ENCODE measurements at places on chromosomes 7 and 10.
A peak's percentile ranks its signal among the peaks of the same experiment; 100 is the strongest.

- peaks cover 62% of the 10 kb centered on the region for H3K27me3 ChIP-seq
- no peak for DNase-seq
- no peaks in the 10 kb centered on the region for H3K36me3 ChIP-seq
- no peak overlapping the region for H3K4me3 ChIP-seq
- H3K27ac ChIP-seq, result no peak overlapping the region
These were observed 1.6 kb downstream of the INHBA start for GRCh38 chr7:41701068-41701941.

DNA sequence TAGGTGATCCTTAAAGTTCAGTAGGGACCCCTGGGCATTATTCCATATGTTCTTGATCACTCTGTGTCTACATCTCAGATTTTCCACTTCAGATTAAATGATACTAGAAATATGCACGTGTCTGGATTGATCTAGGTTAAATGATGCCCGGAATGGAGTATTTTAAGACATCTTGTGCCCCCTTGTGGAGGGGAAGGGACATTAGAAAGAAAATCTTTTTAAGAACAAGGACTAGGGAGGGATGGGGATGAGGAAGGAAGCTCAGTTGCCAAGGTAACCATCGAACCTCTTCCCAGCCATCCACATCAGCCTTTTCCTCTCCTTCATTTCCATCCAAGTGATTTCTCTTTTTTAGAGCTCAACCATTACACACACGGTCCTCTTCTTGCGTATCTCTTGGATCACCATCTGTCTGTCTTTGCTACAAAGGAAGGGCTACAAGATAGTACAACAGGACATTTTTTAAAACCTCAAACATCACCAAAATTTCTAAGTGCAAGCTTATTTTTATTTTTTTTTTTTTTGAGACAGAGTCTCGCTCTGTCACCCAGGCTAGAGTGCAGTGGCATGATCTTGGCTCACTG lies 40.5 kb downstream of the PRSS2 start:
- H3K27ac ChIP-seq, result peak overlapping the region; percentile 79
- H3K4me1 ChIP-seq, result peaks cover 71% of the 10 kb centered on the region
- DNase-seq, result no peak
- H3K27me3 ChIP-seq, result peaks cover 3% of the 10 kb centered on the region
- H3K36me3 ChIP-seq, result peaks cover 4% of the 10 kb centered on the region

GRCh38 chr7:134472572-134473244 lies 13.8 kb upstream of the AKR1B1 start:
- peaks cover 3% of the 10 kb centered on the region for H3K27me3 ChIP-seq
- H3K27ac ChIP-seq, result no peak overlapping the region
- H3K4me3 ChIP-seq, result no peak overlapping the region
- no peaks in the 10 kb centered on the region for H3K36me3 ChIP-seq
- H3K4me1 ChIP-seq, result no peaks in the 10 kb centered on the region

- H3K27ac ChIP-seq, result no peak overlapping the region
- no peaks in the 10 kb centered on the region for H3K4me1 ChIP-seq
- no peak for DNase-seq
These were observed 49.3 kb downstream of the COL28A1 start for GRCh38 chr7:7486362-7486761.

DNA sequence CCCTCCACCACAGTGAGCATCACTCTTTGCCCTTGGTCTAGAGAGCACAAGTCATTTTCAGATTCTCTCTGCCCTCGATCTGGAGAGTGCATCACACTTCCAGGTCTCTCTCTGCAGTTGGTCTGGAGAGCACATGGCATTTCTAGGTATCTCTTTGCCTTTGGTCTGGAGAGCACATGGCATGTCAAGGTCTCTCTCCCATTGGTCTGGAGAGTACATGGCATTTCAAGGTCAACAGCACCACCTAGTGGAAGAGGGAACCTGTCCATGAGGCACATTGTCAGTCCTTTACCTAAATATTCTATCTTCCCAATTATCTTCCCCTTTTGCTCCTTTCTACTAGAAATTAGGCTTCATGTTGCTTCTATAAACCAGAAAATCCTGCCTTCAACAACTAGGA lies 1139.4 kb downstream of the XPNPEP1 start:
- H3K4me3 ChIP-seq, result no peak overlapping the region
- no peaks in the 10 kb centered on the region for H3K4me1 ChIP-seq
- H3K36me3 ChIP-seq, result no peaks in the 10 kb centered on the region
- H3K27me3 ChIP-seq, result no peaks in the 10 kb centered on the region

DNA sequence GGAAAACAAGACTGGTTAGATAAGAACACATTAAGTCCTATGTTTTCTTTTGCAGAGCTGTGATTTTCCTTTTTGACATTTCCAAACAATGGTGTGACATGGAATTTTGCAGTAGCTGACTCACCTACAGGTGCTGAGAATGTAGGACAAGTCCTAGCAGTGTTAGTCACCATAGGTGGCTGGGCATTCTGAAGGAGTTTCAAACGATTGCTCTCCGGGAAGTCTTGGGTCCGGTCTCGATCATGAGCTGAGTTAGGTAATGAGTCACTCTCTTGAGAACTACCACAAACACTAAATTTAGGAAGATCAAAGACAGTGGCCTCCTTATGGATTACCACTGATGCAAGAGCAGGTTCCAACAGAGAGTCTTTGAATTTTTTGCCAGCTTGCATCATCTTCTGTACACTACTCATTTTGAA lies 3.6 kb downstream of the FIGNL1 start:
- H3K4me3 ChIP-seq, result no peak overlapping the region
- H3K4me1 ChIP-seq, result peaks cover 67% of the 10 kb centered on the region
- no peaks in the 10 kb centered on the region for H3K27me3 ChIP-seq
- peak; percentile 22 for DNase-seq

GRCh38 chr10:97715259-97715874 lies 1.8 kb downstream of the MARVELD1 start:
- H3K4me3 ChIP-seq, result peak overlapping the region; percentile 97
- H3K27ac ChIP-seq, result no peak overlapping the region

GRCh38 chr7:126424985-126425384 lies 827.8 kb downstream of the GRM8 start:
- H3K4me1 ChIP-seq, result no peaks in the 10 kb centered on the region
- no peaks in the 10 kb centered on the region for H3K27me3 ChIP-seq
- H3K4me3 ChIP-seq, result no peak overlapping the region
- no peaks in the 10 kb centered on the region for H3K36me3 ChIP-seq
- no peak for DNase-seq
- no peak overlapping the region for H3K27ac ChIP-seq

- DNase-seq, result no peak
- no peak overlapping the region for H3K27ac ChIP-seq
- no peaks in the 10 kb centered on the region for H3K36me3 ChIP-seq
These were observed 78.4 kb upstream of the ADO start for GRCh38 chr10:62726142-62726541.

DNA sequence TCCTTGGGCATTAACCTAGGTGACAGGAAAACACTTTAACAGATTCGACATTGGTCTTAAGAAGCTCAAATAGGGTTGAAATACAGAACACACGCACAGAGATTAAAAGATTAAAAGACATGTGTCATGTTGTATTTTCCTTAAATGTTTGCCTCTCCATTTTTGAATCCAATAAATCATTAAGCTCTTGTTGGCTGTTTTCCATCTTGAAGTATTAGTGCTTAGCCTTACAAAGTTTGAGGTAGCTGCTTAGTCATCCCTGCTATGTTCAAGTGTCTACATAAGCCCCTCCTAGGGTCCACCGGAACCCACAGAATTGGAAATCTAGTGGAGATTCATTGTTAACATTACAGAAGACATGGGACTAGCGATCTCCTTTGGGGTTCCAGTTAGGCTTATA lies 12.7 kb upstream of the GJD4 start:
- H3K27me3 ChIP-seq, result peaks cover 2% of the 10 kb centered on the region
- DNase-seq, result no peak
- H3K36me3 ChIP-seq, result no peaks in the 10 kb centered on the region
- no peaks in the 10 kb centered on the region for H3K4me1 ChIP-seq
- H3K4me3 ChIP-seq, result no peak overlapping the region

DNA sequence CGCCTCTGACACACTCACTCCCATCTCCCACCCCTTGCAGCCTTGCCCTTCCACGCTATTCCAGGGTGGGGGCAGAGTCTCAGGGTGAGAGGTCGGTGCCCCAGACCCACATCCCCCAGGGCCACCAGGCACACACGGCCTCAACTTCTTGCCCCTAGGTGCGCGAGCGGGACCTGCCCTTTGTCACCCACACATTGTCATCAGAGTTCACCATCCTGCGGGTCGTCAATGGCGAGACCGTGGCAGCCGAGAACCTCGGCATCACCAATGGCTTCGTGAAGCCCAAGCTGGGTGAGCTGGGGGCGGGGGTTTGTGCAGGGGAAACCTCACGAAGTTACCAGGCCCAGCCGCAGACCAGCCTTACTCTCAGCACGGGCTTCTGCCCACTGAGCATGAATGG lies 53.3 kb downstream of the CASTOR2 start:
- H3K4me3 ChIP-seq, result no peak overlapping the region
- no peaks in the 10 kb centered on the region for H3K27me3 ChIP-seq
- no peaks in the 10 kb centered on the region for H3K36me3 ChIP-seq
- no peak overlapping the region for H3K27ac ChIP-seq

- H3K4me1 ChIP-seq, result no peaks in the 10 kb centered on the region
- no peak overlapping the region for H3K4me3 ChIP-seq
- no peak for DNase-seq
- H3K27me3 ChIP-seq, result peaks cover 31% of the 10 kb centered on the region
- H3K36me3 ChIP-seq, result no peaks in the 10 kb centered on the region
These were observed 56.5 kb upstream of the ORC5 start for GRCh38 chr7:104264285-104264684.

GRCh38 chr10:53765311-53765710 lies 992.7 kb upstream of the MBL2 start:
- no peak overlapping the region for H3K4me3 ChIP-seq
- H3K4me1 ChIP-seq, result no peaks in the 10 kb centered on the region
- DNase-seq, result no peak
- no peaks in the 10 kb centered on the region for H3K36me3 ChIP-seq

DNA sequence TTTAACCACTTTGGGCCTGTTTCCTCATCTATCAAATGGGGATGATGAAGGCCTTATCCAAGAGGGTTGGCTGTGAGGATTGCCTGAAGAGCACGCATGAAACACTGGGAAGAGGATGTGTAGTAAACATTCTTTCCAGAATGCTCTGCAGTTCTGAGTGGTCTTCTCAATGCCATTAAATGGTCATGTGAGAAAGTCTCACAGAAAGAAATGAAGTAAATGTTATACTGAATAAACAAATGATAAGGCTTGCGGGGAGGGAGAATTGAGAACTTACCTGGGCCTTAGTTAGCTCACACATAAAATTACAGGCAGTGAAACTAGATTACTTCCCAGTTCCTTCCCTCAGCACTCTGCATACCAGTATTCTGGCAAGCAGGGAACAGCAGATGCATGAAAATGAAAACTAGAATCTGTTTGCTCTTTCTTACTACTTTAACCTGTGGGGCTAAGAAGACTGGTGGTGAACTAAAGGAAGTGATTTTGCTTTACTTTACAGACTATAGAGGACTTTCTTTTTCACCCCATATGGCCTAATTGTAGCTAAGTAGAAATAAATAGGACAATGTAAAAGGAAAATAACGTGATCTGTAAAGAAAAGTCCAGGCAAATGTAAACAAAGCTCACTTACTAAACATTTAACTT lies 135.3 kb upstream of the CCDC6 start:
- H3K27ac ChIP-seq, result no peak overlapping the region
- peaks cover 2% of the 10 kb centered on the region for H3K27me3 ChIP-seq
- H3K4me3 ChIP-seq, result no peak overlapping the region
- no peaks in the 10 kb centered on the region for H3K4me1 ChIP-seq

GRCh38 chr10:128777342-128777741 lies 651.1 kb upstream of the MKI67 start:
- no peaks in the 10 kb centered on the region for H3K36me3 ChIP-seq
- no peaks in the 10 kb centered on the region for H3K27me3 ChIP-seq
- no peak overlapping the region for H3K4me3 ChIP-seq
- H3K4me1 ChIP-seq, result no peaks in the 10 kb centered on the region
- DNase-seq, result no peak
- no peak overlapping the region for H3K27ac ChIP-seq

GRCh38 chr10:128078136-128078969 lies 47.9 kb downstream of the MKI67 start:
- no peak overlapping the region for H3K4me3 ChIP-seq
- DNase-seq, result peak; percentile 42
- H3K36me3 ChIP-seq, result peaks cover 45% of the 10 kb centered on the region
- H3K4me1 ChIP-seq, result peaks cover 17% of the 10 kb centered on the region
- H3K27me3 ChIP-seq, result no peaks in the 10 kb centered on the region
- H3K27ac ChIP-seq, result no peak overlapping the region

- no peaks in the 10 kb centered on the region for H3K36me3 ChIP-seq
- no peak overlapping the region for H3K27ac ChIP-seq
- no peak overlapping the region for H3K4me3 ChIP-seq
- no peaks in the 10 kb centered on the region for H3K27me3 ChIP-seq
- no peak for DNase-seq
These were observed 150.9 kb downstream of the PRKAG2 start for GRCh38 chr7:151725844-151726651.

- no peak overlapping the region for H3K4me3 ChIP-seq
- H3K27me3 ChIP-seq, result no peaks in the 10 kb centered on the region
- no peaks in the 10 kb centered on the region for H3K36me3 ChIP-seq
- no peak overlapping the region for H3K27ac ChIP-seq
- H3K4me1 ChIP-seq, result no peaks in the 10 kb centered on the region
These were observed 127.1 kb downstream of the NXPH1 start for GRCh38 chr7:8560501-8560900.

DNA sequence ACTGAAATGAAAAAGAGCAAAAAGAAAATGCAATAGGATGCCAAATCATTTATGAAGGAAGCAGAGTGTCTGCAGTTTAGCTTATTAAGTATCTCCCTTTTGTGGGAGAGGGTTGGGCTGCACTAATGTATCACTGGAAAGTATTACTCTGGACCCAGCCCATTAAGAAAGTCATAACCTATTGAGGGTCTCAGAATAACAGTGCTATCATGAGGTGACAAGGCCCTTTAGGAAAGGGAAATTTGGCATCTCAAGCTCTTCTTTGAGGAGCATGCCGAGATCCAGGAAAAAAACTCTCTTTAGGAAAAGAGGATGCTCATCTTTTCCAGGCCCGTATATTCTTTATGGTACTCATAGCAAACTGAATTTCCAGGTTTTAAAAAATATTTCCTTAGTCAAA lies 114.6 kb downstream of the PRKG1 start:
- no peaks in the 10 kb centered on the region for H3K4me1 ChIP-seq
- DNase-seq, result no peak
- no peak overlapping the region for H3K27ac ChIP-seq
- no peaks in the 10 kb centered on the region for H3K27me3 ChIP-seq
- no peaks in the 10 kb centered on the region for H3K36me3 ChIP-seq

DNA sequence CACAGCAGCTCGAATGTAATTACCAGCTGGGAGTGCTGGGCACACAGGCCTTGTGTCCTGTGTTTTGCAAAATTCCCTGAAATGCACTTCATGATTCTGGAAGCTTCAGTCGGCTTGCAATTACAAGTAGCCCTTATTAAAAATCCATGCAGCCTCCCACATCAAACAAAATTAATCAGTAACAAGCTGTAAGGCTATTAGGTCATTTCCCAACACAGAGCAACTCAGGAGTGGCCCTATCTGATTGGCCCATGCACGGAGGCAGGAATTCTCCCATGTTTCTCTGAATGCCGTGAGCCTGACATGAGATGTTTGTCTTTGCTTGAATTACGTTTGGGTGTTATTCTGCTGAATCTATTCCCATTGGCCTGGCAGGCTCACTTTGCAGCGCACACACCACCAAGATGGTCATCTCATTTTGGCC lies 36.9 kb downstream of the FOXL3 start:
- no peaks in the 10 kb centered on the region for H3K36me3 ChIP-seq
- DNase-seq, result no peak
- no peak overlapping the region for H3K4me3 ChIP-seq
- H3K4me1 ChIP-seq, result no peaks in the 10 kb centered on the region

GRCh38 chr10:30917789-30918188 lies 113.9 kb downstream of the ZNF438 start:
- H3K36me3 ChIP-seq, result peaks cover 2% of the 10 kb centered on the region
- no peaks in the 10 kb centered on the region for H3K27me3 ChIP-seq
- no peak overlapping the region for H3K27ac ChIP-seq
- DNase-seq, result no peak

All from activated CD4-positive, alpha-beta memory T cell treated with anti-CD3 and anti-CD28 coated beads, Interleukin-2, amount 10 ng/mL, durations not matched to agents 7 days and 5 days (primary cell).